Lower lobe of right lung (tissue), 2 donors: ENCODE measurements at places on chromosomes 5 and 9.

GRCh38 chr5:33886283-33886682, 5.5 kb downstream of the ADAMTS12 start:
- H3K27me3 ChIP-seq, result peaks cover 14% of the 10 kb centered on the region
- H3K4me3 ChIP-seq, result no peak overlapping the region
- no peaks in the 10 kb centered on the region for H3K4me1 ChIP-seq
- DNase-seq, result no peak

DNA sequence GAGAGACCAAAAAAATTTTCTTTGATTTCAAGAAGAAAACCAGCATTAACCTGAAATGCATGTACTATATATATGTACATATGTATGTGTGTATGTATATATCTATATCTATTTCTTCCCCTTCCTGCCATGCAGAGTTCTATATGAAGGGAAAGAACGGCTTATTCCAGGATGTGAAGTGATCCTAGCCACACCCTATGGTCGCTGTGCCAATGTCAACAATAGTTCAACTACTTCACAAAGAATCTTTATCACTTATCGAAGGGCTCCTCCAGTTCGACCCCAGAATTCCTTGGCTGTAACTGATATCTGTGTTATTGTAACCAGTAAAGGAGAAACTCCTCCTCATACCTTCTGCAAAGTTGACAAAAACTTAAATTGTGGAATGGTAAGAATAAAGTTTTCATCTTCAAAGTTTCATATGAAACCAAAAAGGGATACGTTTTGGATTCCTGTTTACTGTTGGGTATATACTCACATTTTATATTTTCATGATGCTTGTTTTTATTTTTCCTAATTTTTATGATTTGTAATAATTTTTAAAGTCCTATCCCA, 56.2 kb downstream of the DENND4C start:
- H3K4me1 ChIP-seq, result peaks cover 22% of the 10 kb centered on the region
- no peaks in the 10 kb centered on the region for H3K27me3 ChIP-seq
- H3K27ac ChIP-seq, result no peak overlapping the region
- H3K36me3 ChIP-seq, result peaks cover 27% of the 10 kb centered on the region
- no peak overlapping the region for H3K4me3 ChIP-seq

GRCh38 chr9:27462434-27462833, 61.7 kb upstream of the IFNK start:
- no peaks in the 10 kb centered on the region for H3K27me3 ChIP-seq
- peaks cover 23% of the 10 kb centered on the region for H3K4me1 ChIP-seq
- H3K4me3 ChIP-seq, result no peak overlapping the region
- H3K27ac ChIP-seq, result no peak overlapping the region
- DNase-seq, result no peak

GRCh38 chr5:142357469-142358090, 32.8 kb upstream of the SPRY4 start:
- no peak for DNase-seq
- H3K36me3 ChIP-seq, result no peaks in the 10 kb centered on the region
- peak overlapping the region; percentile 60 for H3K4me3 ChIP-seq
- H3K27ac ChIP-seq, result peak overlapping the region; percentile 98

DNA sequence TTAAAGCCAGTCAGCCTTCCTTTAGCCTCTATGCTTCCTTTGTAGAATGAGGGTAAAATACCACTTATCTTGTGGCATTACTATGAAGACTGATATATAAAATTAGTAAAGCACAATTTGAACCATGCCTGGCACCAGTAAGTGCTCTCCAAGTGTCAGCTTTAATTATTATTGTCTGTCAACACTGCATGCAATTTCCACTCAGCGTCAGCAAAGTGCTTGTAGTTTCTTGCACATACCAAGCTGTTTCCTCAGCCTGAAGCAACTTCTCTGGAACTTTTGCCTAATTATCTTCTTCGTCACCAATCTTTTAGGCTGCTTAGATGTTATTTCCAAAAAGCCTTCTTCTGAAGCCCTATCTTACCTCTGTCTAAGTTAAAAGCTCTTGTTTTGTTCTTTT, 177.3 kb downstream of the CDC42SE2 start:
- no peaks in the 10 kb centered on the region for H3K27me3 ChIP-seq
- DNase-seq, result no peak
- peaks cover 1% of the 10 kb centered on the region for H3K4me1 ChIP-seq
- no peak overlapping the region for H3K27ac ChIP-seq
- H3K4me3 ChIP-seq, result no peak overlapping the region

DNA sequence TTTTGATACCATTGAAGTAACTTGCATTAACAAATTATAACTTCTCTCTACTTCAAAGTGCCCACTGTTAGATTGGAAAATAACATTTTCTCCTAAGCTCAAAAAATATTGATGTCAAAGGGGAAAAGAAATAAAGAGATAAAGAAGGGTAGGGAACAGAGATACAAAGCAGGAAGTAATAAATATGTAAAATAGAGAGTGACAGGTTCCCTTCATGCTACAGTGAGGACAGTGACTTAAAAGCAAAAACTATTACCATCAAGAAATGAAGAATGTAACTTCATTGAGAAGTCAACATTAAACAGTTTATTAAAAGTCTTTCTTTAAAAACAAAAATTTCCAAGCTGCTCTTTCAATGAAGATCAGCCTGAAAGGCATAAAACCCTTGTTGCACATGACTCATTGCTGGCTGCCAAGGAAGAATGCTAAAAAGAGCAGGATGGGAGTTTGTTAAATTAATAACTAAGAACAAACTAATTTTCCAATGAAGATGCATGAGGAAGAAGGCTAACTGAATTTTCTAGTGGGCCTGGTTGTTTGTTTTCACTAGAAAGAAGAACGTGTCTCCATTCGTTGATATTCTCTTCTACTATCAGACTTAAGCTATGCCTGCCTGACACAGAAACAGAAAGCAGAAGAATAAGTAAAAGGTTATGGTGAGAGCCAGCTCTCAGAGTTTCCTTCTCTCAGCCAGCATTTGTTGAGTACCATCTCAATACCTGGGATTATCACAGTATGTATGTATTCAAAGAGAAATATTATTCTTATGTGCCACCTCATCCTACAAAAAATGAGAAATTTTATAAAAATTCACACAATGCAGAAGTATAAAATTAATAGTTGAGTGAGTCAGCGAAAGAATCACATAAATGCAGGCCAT, 197.8 kb upstream of the NREP start:
- DNase-seq, result no peak
- no peak overlapping the region for H3K4me3 ChIP-seq
- no peaks in the 10 kb centered on the region for H3K36me3 ChIP-seq
- no peak overlapping the region for H3K27ac ChIP-seq

- peaks cover 75% of the 10 kb centered on the region for H3K36me3 ChIP-seq
- DNase-seq, result no peak
- no peaks in the 10 kb centered on the region for H3K4me1 ChIP-seq
- H3K27ac ChIP-seq, result no peak overlapping the region
- H3K27me3 ChIP-seq, result no peaks in the 10 kb centered on the region
These were observed 24.0 kb downstream of the HSPA4 start for GRCh38 chr5:133075572-133076536.

DNA sequence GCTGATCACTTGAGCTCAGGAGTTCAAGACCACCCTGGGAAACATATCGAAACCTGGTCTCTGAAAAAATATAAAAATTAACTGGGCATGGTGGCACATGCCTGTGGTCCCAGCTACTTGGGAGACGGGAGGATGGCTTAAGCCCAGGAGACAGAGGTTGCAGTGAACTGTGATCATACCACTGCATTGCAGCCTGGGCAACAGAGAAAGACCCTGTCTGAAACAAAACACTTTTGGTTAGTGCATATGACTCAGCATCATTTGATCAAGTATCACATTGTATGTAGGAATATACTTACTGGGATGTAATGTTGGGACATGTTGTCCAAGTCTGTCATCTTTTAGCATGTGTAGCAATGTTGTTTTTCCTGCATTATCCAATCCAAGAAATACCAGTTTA, 12.0 kb downstream of the SAR1B start:
- H3K4me1 ChIP-seq, result no peaks in the 10 kb centered on the region
- peaks cover 82% of the 10 kb centered on the region for H3K36me3 ChIP-seq
- H3K27ac ChIP-seq, result no peak overlapping the region
- no peak overlapping the region for H3K4me3 ChIP-seq
- no peak for DNase-seq

DNA sequence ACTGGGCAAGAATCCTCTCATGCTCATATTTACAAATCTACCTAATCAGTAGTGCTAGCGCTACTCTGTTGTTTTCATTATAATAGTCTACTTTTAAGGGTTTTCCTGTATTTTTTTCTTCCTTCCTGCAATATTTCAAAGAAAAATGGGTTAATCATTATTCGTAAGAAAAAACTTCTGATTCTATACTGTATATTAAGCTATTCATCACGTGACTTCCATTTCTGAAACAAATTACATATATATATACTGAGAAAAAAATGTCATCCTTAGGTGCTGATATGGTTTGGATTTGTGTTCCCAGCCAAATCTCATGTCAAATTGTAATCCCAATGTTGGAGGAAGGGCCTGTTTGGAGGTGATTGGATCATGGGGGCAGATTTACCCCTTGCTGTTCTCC, 197.0 kb downstream of the FBXL17 start:
- no peak for DNase-seq
- H3K36me3 ChIP-seq, result no peaks in the 10 kb centered on the region
- H3K27me3 ChIP-seq, result no peaks in the 10 kb centered on the region
- no peak overlapping the region for H3K4me3 ChIP-seq

DNA sequence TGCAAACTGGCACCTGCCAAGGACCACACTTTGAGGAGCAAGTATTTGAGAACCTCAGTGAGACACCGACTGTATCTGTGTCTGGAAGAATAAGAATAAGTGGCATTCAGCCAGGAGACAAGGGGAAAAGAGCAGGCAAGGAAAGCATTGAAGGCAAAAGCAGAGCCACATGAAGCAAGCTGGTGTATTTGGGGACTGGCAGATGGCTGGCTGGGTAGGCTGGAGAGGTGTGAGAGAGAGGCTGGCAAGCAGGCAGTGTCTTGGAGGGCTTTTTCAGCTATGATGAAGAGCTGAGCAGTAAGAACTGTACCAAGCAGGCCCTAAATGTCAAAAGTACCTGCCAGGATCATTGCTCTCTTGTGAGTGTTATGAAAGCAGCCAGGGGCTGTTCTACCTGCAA, 14.1 kb upstream of the C5orf58 start:
- no peak overlapping the region for H3K27ac ChIP-seq
- H3K4me3 ChIP-seq, result no peak overlapping the region
- no peaks in the 10 kb centered on the region for H3K36me3 ChIP-seq
- no peaks in the 10 kb centered on the region for H3K4me1 ChIP-seq
- DNase-seq, result no peak

- no peaks in the 10 kb centered on the region for H3K36me3 ChIP-seq
- no peaks in the 10 kb centered on the region for H3K4me1 ChIP-seq
- DNase-seq, result peak; percentile 51
- peak overlapping the region; percentile 40 for H3K4me3 ChIP-seq
- H3K27ac ChIP-seq, result no peak overlapping the region
These were observed 880.1 kb upstream of the SEMA6A start for GRCh38 chr5:117454716-117455212.

- no peaks in the 10 kb centered on the region for H3K27me3 ChIP-seq
- H3K36me3 ChIP-seq, result no peaks in the 10 kb centered on the region
- no peak overlapping the region for H3K4me3 ChIP-seq
- no peaks in the 10 kb centered on the region for H3K4me1 ChIP-seq
- no peak for DNase-seq
These were observed 282.3 kb downstream of the EPB41L4A start for GRCh38 chr5:112136773-112137172.

- H3K4me3 ChIP-seq, result no peak overlapping the region
- no peak for DNase-seq
- no peak overlapping the region for H3K27ac ChIP-seq
- no peaks in the 10 kb centered on the region for H3K27me3 ChIP-seq
- H3K36me3 ChIP-seq, result no peaks in the 10 kb centered on the region
- peaks cover 24% of the 10 kb centered on the region for H3K4me1 ChIP-seq
These were observed 12.6 kb downstream of the ERP44 start for GRCh38 chr9:100086097-100086635.

DNA sequence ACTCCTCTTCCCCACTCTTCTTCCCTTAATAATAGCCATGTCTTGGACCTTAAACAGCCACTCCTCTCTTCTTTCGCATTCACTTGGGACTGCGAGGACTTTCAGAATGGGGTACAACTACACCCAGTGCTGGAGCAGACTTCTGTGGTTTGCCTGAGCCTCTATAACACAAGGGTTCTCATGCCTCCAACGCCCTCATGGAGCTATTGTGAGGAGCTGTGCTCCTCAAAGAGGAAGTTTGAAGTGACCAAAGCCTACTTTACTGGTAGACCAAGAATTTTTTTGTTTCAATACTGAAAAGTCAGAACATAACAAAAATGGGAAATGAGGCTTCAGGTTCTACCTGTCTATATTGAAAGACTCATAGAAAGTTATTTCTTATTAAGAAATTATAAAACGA, 316.4 kb downstream of the PIK3R1 start:
- no peaks in the 10 kb centered on the region for H3K27me3 ChIP-seq
- no peaks in the 10 kb centered on the region for H3K36me3 ChIP-seq
- peaks cover 15% of the 10 kb centered on the region for H3K4me1 ChIP-seq
- H3K27ac ChIP-seq, result no peak overlapping the region

DNA sequence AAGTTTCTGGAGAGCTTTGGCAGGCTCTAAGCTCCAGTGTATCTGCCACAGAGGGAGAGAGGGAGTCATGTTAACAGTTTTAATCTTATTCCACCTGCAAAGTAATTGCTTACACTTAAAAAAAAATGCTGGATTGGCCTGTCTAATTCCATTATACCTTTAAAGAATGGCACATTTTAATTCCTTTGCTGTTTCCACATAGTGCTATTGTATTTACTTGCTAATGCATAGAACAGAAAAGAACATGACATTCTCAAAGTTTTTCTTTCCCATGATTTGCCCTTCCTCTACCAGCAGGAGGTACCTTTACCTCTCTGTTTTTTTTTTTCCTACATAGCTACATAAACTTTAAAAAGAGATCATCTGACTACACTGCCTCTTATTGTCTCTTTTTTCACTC, 318.0 kb downstream of the GLIS3 start:
- H3K27ac ChIP-seq, result no peak overlapping the region
- no peaks in the 10 kb centered on the region for H3K36me3 ChIP-seq

DNA sequence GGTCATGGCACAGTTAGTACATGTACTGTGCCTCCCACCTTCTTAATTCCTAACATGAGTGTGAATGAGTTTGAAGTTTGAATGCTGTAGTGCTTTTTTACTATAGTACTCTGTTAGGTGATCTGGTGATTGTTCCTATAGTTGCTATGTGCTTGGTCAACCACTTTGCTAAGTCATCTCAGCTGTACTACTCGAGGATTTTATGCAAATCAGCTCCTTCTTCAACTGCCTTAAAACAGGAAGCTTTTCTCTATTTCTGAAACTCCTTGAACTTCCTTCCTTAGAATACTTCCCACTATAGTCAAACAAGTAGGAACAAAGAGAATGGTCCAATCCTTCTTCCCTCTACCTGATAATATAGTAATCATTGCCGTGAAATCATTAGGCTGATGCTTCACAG, 219.6 kb downstream of the CTNND2 start:
- no peaks in the 10 kb centered on the region for H3K4me1 ChIP-seq
- H3K36me3 ChIP-seq, result no peaks in the 10 kb centered on the region
- H3K27me3 ChIP-seq, result no peaks in the 10 kb centered on the region
- no peak overlapping the region for H3K27ac ChIP-seq
- no peak overlapping the region for H3K4me3 ChIP-seq
